ENCODE measurements at places on chromosomes 1 and 21.

DNA sequence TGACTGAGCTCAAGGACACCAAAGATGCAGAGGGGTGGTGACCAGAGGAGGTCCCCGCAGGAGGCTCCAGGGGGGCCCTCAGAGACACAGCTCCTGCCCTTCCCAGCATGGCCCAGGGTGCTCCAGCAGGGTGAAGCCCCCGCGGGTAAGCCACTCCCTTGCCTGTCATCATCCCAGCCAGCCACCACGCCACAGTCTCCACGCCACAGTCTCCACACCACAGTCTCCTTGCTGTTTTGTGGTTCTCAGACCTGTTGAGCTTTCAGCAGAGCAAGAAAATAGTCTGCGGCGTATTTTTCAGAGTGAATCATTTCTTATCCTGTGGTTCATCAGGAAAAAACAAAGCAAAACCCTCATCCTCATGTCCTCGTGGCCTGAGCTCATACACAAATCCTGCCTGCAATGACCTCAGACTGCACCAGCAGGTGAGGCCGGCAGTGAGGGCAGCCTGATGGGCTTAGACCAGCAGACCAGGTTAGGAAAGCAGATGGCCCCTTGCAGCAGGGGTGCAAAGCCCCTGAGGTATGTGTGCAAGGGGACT is 25.7 kb upstream of the ABCG1 start:
- no peak for DNase-seq

DNA sequence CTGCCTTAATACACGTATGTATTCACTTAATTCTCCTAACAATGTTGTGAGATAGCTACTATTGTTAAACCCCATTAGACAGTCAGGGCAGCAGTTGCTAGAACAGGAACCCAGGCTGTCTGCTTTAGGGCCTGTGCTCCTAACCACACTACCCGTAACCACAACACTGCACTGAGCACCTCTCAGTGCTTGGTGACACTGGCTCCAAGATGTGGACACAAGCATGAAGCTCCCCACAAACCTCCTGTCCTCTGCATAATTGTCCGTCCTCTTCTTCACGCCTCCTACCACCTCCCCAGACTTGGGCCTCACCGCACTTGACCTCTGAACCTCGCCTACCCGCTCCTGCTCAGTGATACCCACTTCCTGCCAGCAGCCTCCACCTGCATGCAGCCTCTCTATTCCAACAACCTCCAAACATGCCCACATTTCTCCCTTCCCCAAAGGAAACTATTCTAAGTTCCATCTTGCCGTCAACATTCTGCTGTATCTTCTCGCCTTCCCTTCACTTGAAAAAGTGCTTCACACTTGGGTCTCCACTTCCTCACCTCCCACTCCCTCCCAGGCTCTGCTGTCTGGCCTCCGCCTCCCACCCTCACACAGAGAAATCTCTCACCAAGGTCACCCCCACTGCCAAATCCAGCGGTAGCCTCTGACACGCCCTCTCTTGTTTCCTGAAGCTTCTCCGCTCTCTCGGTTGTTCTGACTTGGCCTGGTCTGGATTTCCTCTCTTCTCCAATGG is 14.6 kb upstream of the AHDC1 start:
- DNase-seq = no peak

GRCh38 chr1:7011826-7012225 is 226.6 kb downstream of the CAMTA1 start:
- no peak for DNase-seq

- no peak for DNase-seq
Measured at GRCh38 chr1:54814126-54814498, 13.0 kb upstream of the TTC22 start.

DNA sequence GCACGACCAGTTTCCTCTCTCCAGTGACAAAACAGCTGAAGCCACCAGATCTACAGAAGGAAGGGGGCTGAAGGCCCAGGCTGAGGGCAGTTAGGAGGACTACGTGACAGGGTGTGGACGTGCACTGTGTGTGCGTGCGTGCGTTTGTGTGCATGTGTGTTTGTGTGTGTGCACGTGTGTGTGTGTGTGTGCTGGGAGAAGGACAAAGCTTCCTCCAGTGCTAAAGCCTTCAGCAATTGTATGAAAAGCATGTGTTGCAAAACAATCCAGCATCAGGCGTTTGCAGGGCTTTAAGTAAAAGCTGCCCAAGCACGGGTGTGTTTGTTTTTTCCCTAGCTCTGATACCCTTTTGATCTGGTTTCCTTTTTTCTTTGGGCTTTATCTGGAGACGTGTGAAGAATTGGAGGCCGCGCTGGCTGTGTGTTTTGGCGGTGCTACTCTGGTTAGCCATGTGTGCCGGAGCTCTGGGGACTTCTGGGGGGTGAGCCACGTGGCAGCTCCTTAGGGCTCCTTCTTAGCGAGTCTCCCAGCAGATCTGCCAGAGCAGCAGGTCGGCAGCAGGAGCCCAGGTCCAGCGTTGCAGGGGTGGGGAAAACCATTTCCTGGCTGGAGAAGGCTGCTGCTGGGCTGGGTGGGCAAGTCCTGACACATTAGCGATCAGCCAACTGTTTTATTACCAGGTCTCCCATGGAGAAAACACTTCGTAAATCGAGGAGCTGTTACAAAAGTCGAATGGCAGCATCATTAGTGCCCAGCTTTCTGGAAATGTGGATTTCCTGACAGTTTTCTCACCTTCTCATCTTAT is 73.4 kb downstream of the UCK2 start:
- no peak for DNase-seq

DNA sequence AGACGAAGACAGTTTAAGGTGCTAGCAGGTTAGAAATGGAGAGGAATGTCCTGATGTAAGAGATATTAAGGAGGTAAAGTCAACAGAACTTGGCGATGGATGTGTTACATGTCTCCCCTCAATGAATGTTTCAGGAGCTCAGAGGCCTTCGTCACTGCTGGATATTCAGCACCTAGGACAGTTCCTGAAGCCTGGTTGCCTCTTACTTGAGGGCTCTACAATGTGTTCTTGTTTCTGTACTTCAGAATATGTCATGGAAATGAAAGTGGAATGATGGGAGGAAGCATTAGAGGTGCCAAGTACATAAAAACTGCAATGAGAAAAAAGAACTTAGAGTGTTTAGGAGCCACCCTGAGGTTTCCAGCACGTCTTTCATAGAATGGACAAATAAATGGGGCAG is 17.7 kb downstream of the TNR start:
- DNase-seq = no peak

GRCh38 chr1:198969981-198970380 is 331.1 kb downstream of the PTPRC start:
- DNase-seq = no peak

DNA sequence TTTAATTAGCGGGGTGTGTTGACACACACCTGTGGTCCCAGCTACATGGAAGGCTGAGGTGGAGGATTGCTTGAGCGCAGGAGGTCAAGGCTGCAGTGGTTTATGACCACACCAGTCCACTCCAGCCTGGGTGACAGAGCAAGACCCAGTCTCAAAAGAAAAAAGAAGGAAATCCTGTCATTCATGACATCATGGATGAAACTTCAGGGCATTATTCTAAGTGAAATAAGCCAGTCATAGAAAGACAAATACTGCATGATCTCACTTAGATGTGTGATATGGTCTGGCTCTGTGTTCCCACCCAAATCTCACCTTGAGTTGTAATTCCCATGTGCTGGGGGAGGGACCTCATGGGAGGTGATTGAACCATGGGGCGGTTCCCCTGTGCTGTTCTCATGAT is 82.6 kb downstream of the MT1HL1 start:
- DNase-seq = no peak

DNA sequence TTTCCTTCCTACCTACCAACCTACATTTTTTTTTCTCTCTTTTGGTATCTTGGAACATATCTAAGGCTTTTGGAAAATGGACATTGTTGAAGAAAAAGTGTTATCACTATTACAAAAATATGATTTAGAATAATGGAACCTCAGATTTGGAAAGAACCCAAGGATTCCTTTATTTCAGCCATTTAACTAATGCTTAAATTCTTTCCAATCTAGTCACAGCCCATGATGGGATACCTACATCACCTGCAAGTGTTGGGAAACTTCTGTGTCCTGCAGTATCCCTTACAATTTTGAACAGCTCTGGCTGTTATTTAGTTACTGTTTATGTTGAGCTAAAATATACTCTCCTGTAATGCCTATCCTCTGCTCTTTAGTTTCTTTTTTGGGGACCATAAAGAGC is 22.3 kb upstream of the APOBEC4 start:
- no peak for DNase-seq

- peak; percentile 5 for DNase-seq
Measured at GRCh38 chr1:39816415-39817090, 27.9 kb upstream of the BMP8B start.

DNA sequence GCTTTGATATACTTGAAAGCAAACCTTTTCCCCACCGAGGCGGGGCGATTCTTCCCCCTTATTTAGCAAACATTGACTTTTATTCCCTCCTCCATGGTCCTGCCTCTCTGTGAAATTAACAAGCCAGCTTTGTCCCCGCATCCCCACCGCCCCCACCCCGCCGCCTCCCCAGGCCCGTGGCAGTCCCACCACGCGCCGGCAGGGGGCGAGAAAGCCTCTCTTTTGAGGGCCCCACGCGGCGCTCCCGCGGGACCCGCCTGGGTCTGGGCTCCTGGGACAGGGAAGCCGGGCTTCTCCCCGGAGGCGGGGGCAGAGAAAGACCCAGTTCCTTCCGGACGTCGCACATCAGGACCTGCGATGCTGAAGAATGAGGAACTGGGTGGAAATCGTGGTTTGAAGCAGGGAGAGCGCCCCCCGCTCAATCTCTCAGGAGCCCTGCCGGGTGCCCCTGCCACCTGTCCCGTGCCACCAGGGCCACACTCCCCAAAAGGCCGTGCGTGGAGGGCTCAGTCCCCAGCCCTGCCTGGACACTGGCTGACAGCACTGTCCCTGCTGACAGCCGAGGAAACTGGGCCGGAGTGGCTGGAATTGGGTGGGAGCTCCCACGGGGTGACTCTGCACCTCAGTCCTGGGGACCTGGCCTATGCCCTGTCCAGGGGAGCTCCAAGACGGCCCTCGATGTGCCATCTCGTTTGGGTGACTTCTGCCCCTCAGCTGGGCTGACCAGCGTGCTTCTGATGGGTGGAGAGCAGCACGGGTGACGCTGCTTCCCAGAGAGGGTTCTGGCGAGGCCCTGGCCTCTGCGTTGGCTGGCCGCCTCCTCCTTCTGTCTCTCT is 8.6 kb upstream of the ACTRT2 start:
- DNase-seq = no peak

DNA sequence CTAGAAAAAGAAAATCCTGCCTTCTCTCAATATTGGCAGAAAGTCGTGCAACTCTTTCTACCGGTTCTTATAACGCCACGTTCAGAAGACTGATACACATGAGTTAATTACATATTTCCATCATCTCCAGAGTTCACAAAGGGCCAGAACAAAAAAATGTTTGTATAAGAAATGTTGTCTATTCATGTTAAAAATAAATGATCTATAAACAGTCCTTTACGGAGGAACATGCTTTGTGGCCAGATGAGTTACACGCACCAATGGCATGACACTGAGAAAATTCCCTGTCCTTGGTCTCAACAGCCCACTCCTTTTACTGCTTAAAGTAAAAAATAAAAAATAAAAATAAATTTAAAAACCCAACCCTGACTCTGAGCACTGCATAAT is 29.5 kb downstream of the C2CD2 start:
- DNase-seq = no peak

DNA sequence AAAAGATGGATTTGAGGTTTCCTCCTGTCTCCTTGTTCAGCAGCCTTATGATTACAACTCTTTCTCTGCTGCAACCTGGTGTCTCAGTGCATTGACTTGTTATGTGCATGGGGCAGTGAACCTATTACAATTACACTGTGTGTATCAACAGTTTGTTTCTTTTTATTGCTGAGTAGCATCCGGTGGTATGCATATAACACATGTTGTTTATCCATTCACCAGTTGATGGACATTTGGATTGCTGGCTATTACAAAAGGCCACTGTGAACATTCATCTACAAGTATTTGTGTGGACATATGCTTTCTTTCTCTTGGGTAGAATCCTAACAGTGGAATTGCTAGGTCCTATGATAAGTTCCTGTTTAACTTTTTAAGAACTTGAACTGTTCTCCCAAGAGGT is 65.9 kb downstream of the FMO4 start:
- no peak for DNase-seq

DNA sequence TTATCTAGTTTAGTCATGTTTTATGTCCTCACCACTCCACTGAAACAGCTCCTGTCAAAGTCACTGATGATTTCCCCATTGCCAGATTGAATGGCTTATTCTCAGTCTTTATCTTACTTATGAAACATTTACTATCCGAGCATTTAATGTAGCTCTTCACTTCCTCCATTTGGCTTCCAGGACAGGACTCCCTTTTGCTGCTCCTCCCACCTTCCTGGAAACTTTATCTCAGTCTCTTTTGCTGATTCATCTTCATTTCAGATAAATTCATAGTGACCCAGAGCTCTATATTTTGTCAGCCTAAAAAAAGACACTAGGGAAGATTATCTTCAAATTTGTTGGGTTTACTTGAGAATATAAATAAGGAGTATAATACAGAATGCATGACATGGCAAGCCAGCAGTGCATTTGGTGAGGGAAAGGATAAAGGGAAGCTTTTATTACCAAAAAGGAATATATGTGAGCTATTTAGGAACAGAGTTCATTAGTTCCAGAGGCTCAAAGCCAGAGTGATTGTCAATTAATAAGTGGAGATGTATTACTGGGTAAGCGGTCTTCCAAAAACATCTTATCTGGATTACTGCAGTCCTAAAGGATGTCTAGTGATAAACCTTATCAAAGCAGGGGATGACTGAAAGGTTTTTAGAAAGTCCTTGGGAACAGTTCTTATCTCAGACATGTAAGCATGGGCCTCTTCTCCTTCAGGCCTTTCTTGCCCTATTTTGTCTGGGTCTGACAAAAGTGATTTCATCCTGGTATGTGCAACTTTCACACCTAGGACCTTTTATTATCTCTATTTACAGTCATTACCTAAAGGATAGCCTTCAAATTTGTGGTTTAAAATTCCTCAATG is 25.6 kb downstream of the IL23R start:
- DNase-seq = no peak

- DNase-seq = no peak
Measured at GRCh38 chr1:1809489-1809888, 31.2 kb upstream of the NADK start.

- DNase-seq = no peak
Measured at GRCh38 chr1:36384542-36385409, 948 bp downstream of the STK40 start.

GRCh38 chr1:58392083-58392482 is 154.4 kb downstream of the OMA1 start:
- no peak for DNase-seq
